NCI-H1436 (cell line): ENCODE measurements at places on chromosomes 16 and 17.

- no peak for DNase-seq
Measured at GRCh38 chr16:89994389-89994720, 24.9 kb downstream of the DBNDD1 start.

DNA sequence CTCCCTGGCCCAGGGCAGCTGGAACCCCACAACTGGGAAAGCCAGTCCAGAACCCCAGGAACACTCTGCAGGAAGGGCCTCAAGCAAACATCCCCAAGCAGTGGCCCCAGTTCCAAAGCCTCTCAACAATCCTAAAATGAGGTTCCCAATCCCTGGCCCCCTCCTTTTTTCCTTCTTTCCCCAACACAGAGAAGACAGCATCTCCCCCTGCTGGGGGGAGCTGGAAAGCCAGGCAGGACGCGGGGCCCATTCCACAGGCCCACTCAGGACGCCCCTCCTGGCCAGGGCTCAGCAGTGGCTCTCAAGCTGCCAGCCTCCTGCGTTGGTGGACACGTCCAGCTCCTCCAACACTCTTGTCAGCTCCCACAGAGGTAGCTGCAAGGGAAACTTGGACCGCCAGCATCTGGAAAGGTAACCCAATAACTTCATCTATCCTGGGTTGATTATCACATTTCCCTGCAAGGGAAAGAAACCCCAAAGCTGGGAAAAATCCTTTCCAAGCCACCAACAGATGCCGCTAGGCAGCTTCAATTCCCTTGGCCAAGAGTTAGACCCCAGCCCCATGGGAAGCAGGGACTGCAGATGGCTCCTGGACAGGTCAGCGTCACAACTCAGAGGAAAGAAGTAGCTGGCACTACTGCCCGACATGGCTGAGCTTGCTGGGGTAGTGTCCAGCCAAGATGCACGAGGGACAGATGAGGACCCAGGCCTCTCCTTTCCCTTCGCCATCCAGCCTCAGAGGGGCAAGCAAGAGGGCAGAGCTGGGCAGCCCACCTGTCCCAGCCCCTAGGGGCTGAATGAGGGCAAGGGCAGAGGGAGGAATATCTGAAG is 7.6 kb downstream of the HDAC5 start:
- DNase-seq, result no peak

DNA sequence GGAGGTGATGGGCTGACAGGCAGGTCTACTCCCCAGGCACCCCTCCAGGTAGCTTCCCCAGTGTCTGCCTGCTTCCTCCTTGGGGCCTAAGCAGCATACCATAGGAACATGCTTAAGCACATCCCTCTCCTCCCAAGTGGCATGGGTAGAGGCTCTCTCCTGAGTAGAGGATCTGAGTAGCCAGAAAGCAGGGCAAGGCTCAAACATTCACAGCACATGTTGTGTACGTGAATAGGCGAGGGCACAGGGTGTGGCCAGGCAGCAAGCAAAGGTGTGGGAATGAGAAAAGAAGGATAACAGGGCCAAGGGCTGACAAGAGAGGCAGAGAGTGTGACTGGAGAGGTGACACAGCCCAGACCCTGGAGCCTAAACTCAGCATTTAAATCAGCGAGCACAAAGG is 29.7 kb upstream of the GFOD2 start:
- no peak for DNase-seq

- no peak for DNase-seq
Measured at GRCh38 chr17:8953156-8953885, 12.2 kb downstream of the PIK3R5 start.

DNA sequence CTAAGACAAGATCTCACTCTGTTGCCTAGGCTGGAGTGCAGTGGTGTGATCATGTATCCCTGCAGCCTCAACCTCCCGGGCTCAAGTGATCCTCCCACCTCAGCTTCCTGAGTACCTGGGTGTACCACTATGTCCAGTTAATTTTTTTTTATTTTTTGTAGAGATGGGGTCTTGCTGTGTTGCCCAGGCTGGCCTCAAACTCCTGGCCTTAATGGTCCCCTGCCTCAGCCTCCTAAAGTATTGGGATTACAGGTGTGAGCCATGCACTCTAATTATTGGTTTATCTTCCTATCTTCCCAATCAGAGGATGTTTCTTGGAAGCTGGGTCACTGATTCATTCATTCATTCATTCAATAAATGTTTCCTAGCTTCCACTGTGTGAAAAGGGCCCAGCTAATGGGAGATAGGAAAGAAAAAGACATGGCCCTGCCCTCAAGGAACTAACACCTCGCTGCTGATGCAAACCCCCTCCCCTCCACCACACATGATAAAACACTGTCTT is 8.5 kb downstream of the ASPHD1 start:
- DNase-seq, result no peak

- no peak for DNase-seq
Measured at GRCh38 chr17:1920948-1921351, 91.1 kb downstream of the RPA1 start.

DNA sequence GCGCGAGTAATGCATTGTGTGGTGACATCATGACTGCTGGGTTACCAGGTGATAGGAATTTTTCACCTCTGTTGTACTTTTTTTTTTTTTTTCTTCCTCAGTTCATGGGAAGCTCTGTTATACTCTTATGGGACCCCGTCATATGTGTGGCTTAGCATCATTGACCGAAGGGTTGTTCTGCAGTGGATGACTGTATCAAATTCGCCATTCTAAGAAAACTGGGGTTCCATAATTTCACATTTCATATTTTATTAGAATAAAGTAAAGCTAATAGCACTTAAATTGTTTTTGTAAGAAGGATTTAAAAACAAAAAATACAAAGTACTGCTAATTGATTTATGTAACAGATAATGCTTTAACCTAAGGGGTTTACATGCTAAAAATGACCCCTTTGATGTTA is 32.0 kb upstream of the MRC2 start:
- no peak for DNase-seq

DNA sequence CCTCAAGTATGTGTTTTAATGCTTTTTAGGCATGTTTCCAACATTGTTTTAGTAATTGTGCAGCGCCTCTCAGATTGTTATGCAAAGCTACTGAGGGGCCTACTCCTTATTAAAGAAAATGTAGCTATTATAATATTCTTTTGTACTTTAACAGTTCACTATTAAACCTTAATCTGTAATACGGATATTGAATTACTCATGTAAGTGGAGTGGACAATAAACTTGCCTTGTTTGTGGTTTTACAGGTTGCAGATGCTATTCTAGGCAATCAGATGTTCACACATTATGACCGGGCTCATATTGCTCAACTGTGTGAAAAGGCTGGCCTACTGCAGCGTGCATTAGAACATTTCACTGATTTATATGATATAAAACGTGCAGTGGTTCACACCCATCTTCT is 41.0 kb downstream of the PTRH2 start:
- DNase-seq, result peak; percentile 79

GRCh38 chr16:17272716-17273115 is 198.0 kb downstream of the XYLT1 start:
- DNase-seq, result no peak

GRCh38 chr16:2341456-2342447 is 1.2 kb upstream of the ABCA3 start:
- no peak for DNase-seq

GRCh38 chr16:81520560-81521135 is 76.0 kb downstream of the CMIP start:
- no peak for DNase-seq

- no peak for DNase-seq
Measured at GRCh38 chr16:89031715-89032659, 55.0 kb upstream of the CBFA2T3 start.

GRCh38 chr17:42750739-42751344 is 6.0 kb upstream of the EZH1 start:
- DNase-seq, result no peak

GRCh38 chr16:35862242-35862641 is 2402.8 kb downstream of the TP53TG3F start:
- DNase-seq, result no peak

- DNase-seq, result peak; percentile 15
Measured at GRCh38 chr16:81593481-81593880, 148.9 kb downstream of the CMIP start.

GRCh38 chr17:1555651-1556471 is 6.7 kb downstream of the PITPNA start:
- DNase-seq, result no peak
